ENCODE measurements at places on chromosomes 6 and 20.

GRCh38 chr6:2020909-2021308 lies 224.5 kb downstream of the GMDS start:
- no peak overlapping the region for H3K27ac ChIP-seq
- no peaks in the 10 kb centered on the region for H3K27me3 ChIP-seq
- no peak for DNase-seq
- H3K4me1 ChIP-seq = no peaks in the 10 kb centered on the region

- H3K36me3 ChIP-seq = no peaks in the 10 kb centered on the region
- H3K4me1 ChIP-seq = no peaks in the 10 kb centered on the region
- no peak for DNase-seq
- H3K27ac ChIP-seq = no peak overlapping the region
- H3K27me3 ChIP-seq = no peaks in the 10 kb centered on the region
Measured at GRCh38 chr6:150308812-150309645, 59.8 kb upstream of the IYD start.

DNA sequence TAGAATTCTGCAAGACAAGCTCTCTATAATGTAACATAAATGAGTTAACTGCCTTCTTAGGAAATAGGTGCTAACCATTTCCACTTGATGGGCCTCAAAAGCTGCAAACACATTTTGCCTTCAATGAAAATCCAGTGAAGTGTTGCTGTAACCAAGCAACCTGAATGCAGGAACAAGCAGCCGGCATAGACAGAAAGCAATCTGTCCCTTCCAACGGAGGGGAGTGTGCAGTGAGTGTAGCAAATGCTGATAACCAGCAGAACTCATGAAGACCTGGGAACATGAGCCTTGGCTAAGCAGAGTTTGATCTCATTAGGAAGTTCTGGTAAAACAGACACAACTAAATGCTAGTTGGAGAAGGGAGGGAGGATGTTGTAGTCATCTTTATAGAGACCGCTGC lies 697.8 kb downstream of the KIF16B start:
- H3K4me1 ChIP-seq = no peaks in the 10 kb centered on the region
- no peaks in the 10 kb centered on the region for H3K36me3 ChIP-seq

DNA sequence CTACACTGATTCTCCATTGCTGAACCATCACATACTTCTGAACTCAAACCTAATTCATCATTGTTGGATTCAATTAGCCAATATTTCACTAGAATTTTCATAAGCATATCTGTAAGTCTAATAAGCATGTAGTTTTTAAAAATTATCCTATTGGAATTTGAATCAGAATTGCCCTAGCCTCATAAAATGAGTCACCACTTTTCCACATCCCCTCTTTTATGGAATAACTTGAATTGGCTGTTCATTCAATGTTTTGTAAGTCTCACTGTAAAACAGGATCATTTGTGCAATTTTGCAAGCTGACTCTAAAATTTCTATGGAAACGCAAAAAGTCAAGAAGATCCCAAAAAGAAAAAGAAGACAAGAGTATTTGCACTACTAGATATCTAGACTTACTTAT lies 141.0 kb downstream of the HACE1 start:
- no peaks in the 10 kb centered on the region for H3K4me1 ChIP-seq
- no peak overlapping the region for H3K27ac ChIP-seq
- DNase-seq = no peak
- no peaks in the 10 kb centered on the region for H3K36me3 ChIP-seq
- H3K4me3 ChIP-seq = no peak overlapping the region
- no peaks in the 10 kb centered on the region for H3K27me3 ChIP-seq

DNA sequence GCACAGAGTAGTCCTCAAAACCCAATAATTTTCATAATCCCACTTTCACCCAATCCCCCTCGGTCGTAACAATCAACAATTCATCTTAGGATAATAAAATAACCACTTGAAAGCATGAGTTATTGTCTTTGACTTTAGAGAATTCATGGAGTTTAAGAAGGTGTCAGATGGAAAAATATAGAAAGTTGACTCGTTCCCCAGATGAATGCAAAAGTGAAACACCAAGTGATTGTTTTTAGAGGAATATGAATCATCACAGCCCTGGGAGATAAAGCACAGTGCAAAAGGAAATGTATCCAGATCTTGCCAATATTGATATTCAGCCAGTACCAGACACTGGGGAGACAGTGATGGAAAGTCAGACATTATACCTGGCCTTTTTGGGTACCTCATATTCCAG lies 860.5 kb downstream of the DHX35 start:
- no peak overlapping the region for H3K27ac ChIP-seq
- no peaks in the 10 kb centered on the region for H3K27me3 ChIP-seq
- no peak overlapping the region for H3K4me3 ChIP-seq
- DNase-seq = no peak
- H3K4me1 ChIP-seq = no peaks in the 10 kb centered on the region
- no peaks in the 10 kb centered on the region for H3K36me3 ChIP-seq

GRCh38 chr20:3785240-3786125 lies 1.1 kb downstream of the CENPB start:
- H3K27ac ChIP-seq = peak overlapping the region; percentile 77
- peaks cover 25% of the 10 kb centered on the region for H3K4me1 ChIP-seq
- H3K36me3 ChIP-seq = no peaks in the 10 kb centered on the region
- peak; percentile 70 for DNase-seq

- no peak overlapping the region for H3K27ac ChIP-seq
- no peak for DNase-seq
- no peaks in the 10 kb centered on the region for H3K27me3 ChIP-seq
- no peaks in the 10 kb centered on the region for H3K4me1 ChIP-seq
- no peak overlapping the region for H3K4me3 ChIP-seq
Measured at GRCh38 chr20:32583581-32584070, 1.5 kb downstream of the NOL4L start.

GRCh38 chr6:31791324-31792089 lies 4.0 kb downstream of the VARS1 start:
- no peak overlapping the region for H3K27ac ChIP-seq
- peak; percentile 71 for DNase-seq
- H3K4me3 ChIP-seq = no peak overlapping the region
- no peaks in the 10 kb centered on the region for H3K4me1 ChIP-seq

DNA sequence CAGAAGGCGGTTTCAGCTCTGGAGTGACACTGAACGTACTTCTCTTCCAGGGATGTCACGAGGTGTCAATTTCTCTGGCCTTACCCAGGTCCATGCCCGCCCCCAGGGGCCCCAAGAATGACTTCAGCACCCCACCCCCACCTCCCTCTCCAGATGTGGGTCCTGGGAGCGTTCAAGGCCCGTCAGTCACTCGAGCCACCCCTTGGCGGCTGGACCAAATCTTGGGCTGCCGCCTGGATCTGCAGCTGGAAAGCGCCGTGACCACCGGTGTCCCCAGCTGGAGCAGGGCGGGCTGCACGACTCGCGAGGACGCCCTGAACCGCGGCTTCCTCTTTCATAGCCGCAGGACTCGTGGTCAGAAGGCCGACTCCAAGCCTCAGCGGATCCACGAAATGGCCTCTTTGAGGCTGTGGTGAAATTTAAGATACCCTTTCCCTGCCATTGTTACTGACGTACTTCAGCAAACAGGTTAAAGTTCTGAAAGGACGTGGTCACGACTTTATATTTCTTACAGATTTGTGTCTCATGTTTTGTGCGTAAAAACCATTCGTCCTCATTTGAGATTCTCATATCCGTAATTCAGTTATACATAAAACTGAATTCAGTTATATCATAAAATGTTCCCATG lies 29.3 kb downstream of the TRIM38 start:
- no peaks in the 10 kb centered on the region for H3K4me1 ChIP-seq
- peak overlapping the region; percentile 87 for H3K27ac ChIP-seq
- no peaks in the 10 kb centered on the region for H3K36me3 ChIP-seq
- peak overlapping the region; percentile 95 for H3K4me3 ChIP-seq

DNA sequence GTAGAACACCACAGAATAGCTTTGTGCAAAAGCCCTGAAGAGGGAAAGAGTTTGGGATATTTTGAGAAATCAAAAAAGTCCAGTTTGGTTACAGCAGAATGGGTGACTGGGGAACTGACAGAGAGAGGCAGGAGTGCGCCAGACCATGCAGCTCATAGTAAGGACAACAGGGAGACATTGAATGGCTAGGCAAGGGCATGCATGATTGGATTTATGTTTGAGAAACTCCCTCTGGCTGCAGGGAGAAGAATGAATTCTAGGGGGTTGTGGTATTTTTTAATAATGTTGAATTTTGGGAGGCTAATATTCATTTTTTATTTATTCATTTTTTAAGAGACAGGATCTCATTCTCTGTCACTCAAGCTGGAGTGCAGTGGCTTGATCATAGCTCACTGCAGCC lies 49.9 kb downstream of the TGM2 start:
- DNase-seq = no peak
- no peak overlapping the region for H3K4me3 ChIP-seq
- H3K27ac ChIP-seq = no peak overlapping the region
- H3K27me3 ChIP-seq = no peaks in the 10 kb centered on the region
- no peaks in the 10 kb centered on the region for H3K36me3 ChIP-seq
- peaks cover 10% of the 10 kb centered on the region for H3K4me1 ChIP-seq

DNA sequence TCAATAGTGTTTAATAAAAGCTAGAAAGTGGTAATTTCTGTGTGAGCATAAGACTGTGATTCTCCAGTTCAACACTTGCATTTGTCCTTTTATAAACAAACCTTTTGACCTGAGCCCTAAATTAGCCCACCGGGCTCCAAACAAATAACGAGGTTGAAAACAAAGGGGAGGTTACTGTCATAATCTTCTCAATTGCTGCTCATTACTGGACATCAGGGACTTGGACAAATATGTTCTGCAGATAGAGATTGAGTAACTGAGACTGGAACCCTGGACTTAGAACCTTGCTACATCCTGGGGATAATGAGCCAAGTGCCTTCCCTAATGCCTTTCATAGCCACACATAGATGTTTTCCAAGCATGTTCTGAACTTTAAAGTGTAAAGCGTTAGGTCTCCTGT lies 84.2 kb upstream of the PCSK2 start:
- no peak for DNase-seq
- no peaks in the 10 kb centered on the region for H3K4me1 ChIP-seq
- H3K27ac ChIP-seq = no peak overlapping the region
- no peaks in the 10 kb centered on the region for H3K36me3 ChIP-seq

DNA sequence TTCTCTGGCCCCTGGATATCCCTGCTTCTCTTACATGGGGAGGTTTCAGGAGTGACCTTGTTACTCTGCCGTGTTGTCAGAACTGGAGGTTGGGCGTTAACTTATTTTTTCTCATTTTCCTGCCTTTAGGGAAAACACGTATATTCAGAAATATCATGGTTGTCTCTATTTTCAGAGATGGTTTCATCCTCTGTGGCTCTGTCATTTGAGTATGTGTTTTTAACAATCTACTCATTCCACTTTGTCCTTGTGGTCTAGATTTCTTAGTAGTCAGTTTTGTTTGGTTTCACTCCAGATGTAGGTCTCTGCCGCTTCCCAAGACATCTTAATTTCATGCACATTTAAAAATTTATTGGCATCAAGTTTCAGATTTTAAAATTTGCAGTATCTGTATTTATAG lies 45.9 kb downstream of the KCNS1 start:
- no peak overlapping the region for H3K4me3 ChIP-seq
- no peak for DNase-seq
- no peaks in the 10 kb centered on the region for H3K27me3 ChIP-seq
- no peaks in the 10 kb centered on the region for H3K4me1 ChIP-seq
- H3K36me3 ChIP-seq = no peaks in the 10 kb centered on the region

GRCh38 chr6:37741757-37742400 lies 44.2 kb upstream of the MDGA1 start:
- peaks cover 15% of the 10 kb centered on the region for H3K4me1 ChIP-seq
- peak; percentile 53 for DNase-seq
- H3K36me3 ChIP-seq = no peaks in the 10 kb centered on the region
- H3K4me3 ChIP-seq = peak overlapping the region; percentile 25
- H3K27ac ChIP-seq = peak overlapping the region; percentile 63
